ENCODE measurements at places on chromosomes 5 and 9. TPM values are rescaled to one million over a fixed set of nuclear protein-coding genes. Genes with fewer than 3 reads are reported as not detected.

GRCh38 chr5:106640511-106640910 lies 1030.2 kb downstream of the EFNA5 start:
- DNase-seq: no peak

- DNase-seq: peak; percentile 51
Measured at GRCh38 chr5:121949885-121950284, 11.9 kb upstream of the SRFBP1 start.

DNA sequence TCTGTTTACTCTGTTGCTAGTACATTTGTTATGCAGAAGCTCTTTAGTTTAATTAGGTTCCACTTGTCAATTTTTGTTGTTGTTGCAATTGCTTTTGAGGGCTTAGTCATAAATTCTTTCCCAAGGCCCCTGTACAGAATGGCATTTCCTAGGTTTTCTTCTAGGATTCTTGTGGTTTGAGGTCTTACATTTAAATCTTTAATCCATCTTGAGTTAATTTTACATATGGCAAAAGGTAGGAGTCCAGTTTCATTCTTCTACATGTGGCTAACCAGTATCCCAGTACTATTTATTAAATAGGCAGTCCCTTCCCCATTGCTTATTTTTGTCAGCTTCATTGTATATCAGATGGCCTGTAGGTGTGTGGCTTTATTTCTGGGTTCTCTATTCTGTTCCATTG lies 792.4 kb downstream of the PTPRD start:
- DNase-seq: no peak

DNA sequence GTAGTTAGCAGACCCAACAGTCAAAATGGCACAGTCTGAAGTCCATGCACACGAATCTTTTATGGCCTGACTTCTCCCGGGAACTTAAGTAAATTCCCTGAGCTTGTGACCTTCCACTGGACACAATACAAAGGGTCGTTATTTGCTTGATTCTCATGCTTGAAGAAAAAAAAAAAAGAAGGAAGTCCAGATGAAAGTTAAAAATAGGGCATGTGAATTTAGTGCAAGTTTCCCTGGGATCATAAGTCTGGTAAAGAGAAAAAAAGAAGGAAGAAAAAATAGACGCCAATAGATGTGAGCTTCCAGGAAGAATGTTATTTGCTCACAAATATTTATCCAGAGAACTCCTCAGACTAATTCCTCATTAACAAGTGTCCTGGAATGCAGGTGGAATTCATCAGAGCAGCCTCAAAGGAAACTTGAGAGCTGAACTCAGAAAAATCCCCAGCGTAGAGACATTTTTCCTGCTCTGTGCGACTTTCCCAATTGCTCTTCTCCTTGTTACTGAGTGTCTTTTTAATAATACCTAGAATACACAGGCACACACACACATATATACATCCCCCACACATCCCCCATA lies 616.3 kb downstream of the EBF1 start:
- DNase-seq: no peak

GRCh38 chr9:33439731-33440130 lies 7.7 kb downstream of the AQP3 start:
- no peak for DNase-seq

DNA sequence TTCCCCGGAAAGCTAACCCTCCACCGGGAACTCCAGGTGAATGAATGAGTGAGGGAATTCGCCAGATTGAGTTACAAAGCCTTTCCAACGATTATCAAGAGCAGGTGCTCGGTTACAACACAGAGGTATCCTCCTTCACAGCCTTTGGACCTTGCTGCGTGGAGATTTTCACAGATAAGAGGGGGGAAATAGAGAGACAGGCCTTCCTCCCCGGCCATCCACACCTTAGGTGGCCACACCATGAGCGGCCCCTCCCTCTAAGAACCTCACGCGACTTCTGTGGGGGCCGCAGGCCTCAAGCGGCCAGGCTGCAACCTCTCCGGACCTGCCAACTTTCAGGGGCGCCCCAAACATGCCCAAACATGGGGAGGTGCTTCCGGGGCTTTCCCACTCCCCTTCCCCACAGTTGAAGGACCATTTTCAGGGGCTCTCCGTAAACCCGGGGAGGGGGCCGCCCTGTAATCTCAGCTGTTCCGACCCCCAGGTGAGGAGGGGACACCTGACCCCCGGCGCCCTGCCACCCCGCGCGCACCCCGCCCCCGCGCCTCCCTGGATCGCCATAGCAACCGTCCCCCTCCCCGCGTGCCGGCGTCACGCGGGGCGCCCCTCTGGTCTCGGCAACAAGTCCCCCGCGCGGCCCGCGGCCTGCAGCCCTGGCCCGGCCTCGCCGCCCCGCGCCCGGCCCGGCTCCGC lies 603 bp downstream of the DENND1A start:
- DNase-seq: peak; percentile 73

- DNase-seq: no peak
Measured at GRCh38 chr9:21670374-21670773, 132.1 kb upstream of the MTAP start.

- DNase-seq: no peak
Measured at GRCh38 chr5:3060283-3060682, 308.8 kb upstream of the IRX2 start.

DNA sequence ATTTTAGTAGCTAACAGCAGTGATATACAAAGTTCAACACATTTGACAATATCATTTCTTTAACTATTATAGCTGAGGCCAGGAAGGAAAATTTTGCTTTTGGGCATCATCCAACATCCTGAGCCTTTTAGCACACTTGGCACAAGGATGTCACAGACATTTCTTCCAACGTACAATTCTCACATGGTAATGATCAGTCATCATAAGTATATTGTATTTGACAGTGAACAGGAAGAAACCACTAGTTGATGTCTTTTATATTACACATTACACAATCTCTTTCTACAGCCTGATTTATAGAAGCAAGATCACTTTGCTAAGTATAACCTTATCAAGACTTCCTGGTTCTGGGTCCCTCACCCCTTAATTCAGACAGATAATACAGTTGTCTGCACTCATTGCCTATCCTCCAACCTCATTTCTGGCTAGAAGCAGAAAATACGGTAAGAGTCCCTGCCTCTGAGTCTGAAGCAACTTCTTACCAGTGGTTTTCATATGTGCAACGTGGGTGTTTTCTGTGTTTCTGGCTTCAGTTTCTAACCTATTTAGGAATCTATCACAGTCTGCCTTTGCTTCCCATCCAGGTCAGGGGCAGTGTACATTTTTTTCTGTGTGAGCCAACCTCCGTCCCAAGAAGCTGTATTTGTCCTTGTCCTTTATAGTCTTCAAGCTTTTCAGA lies 167.8 kb downstream of the PAM start:
- DNase-seq: no peak

GRCh38 chr9:120630333-120630732 lies 50.4 kb upstream of the CDK5RAP2 start:
- no peak for DNase-seq

DNA sequence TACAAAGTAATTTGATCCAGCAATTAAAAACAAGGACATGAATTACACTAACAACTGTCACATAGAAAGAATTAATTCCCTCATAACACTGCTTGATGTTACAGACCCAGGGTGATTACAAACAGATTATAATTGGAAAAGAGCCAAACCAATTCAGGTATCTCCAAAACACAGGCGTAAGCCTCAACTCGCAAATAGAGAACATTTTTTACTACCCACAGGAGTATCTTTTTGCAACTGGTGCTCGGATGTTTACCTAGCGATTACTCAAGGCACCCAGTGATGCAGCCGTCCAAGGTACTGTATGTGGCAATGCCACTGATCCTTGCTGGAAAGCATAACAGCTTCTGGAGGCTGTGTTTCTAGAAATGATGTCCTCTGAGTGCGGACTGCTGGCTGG lies 386.1 kb upstream of the KIF2A start:
- DNase-seq: no peak

GRCh38 chr9:75996726-75997125 lies 106.3 kb downstream of the PCSK5 start:
- DNase-seq: no peak

GRCh38 chr5:137619191-137619870 lies 116.6 kb downstream of the KLHL3 start:
- DNase-seq: no peak

DNA sequence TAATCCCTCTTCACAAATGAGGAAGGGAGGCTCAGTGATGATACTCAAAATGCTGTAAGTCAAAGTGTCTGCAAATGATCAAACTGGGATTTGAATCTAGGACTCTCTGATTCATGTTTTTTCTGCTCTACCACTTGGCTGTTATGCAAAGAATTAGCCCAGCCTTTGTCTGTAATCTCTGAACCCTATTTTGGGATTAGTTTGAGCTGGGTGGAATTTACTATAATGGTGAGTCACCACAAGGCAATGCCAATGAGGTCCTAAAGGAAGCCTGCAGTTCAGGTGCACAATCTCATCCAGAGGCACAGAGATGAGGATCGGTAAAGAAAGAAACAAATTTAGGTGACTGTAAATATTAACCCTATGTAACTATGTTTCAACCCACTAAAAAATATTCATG lies 29.2 kb downstream of the RFK start:
- no peak for DNase-seq

GRCh38 chr9:78601957-78602565 lies 305.1 kb downstream of the PSAT1 start:
- no peak for DNase-seq

DNA sequence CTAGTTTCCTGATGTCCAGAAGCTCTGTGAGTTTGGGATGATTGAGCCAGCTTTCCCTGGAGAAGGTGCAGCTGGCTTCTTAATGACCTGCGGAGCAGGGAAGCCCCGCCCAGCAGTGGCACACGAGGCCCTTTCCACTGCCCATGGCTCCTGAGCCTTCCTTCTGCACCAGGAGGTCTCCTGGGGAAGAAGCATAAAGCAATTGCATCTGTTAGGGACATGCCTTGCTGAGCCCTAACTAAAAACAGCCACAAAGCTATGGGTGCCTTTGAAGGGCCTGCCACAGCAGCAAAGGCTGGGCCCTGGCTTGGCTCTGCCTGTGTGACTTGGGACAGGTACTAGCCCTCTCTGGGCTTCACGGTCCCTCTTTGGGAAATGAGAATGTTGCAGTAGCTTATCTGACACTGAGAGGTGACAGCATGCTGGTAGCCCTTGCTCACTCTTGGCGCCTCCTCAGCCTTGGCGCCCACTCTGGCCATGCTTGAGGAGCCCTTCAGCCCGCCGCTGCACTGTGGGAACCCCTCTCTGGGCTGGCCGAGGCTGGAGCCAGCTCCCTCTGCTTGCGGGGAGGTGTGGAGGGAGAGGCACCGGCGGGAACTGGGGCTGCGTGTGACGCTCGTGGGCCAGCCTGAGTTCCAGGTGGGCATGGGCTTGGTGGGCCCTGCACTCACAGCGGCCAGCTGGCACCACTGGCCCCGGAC lies 218.4 kb downstream of the FSTL4 start:
- no peak for DNase-seq

- DNase-seq: peak; percentile 12
Measured at GRCh38 chr9:8762479-8763085, 963.0 kb upstream of the DMAC1 start.

DNA sequence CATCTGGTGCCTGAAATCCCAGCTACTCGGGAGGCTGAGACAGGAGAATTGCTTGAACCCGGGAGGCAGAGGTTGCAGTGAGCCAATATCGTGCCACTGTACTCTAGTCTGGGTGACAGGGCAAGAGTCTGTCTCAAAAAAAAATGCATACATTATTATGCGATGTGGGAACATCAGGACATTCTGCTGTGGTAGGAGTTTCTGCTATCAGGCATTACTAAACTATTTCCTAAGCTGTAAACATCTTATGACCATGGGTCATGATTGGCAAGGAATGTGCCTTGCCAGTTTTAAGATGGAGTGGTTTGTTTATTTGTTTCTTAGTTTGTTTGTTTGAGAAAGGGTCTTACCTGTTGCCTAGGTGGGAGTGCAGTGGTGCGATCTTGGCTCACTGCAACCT lies 45.1 kb upstream of the FAM120A start:
- DNase-seq: no peak

DNA sequence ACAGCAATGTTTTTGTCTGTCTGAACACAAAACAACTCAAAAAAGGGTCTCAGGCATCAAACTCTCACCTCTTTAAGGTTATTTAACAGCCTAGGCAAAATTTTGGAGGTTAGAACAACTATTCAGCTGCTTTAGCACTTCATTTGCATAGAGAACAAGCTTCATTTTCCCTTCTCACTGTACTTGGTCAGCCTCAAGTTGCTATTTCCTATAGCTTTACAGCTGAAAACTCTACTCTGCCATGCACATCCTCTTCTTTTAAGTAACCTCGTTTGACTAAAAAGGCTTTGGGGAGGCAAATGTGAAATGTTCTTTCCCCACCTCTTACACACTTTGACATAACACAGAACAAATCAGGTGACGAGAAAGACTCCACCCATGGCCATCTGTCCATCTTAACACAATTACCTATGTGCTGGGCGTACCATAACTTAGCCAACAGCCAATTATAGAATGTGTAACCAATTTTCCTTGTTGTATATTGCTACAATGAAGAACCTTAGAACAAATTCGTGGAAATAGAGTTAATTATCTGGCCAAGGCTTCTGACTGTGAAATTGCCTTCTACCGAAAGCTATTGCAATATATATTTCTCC lies 195.7 kb downstream of the DCP2 start:
- no peak for DNase-seq

- DNase-seq: no peak
Measured at GRCh38 chr9:98081477-98082219, 25.1 kb downstream of the NANS start.

GRCh38 chr5:150058480-150059126 lies 27.8 kb downstream of the CSF1R start:
- peak; percentile 26 for DNase-seq

DNA sequence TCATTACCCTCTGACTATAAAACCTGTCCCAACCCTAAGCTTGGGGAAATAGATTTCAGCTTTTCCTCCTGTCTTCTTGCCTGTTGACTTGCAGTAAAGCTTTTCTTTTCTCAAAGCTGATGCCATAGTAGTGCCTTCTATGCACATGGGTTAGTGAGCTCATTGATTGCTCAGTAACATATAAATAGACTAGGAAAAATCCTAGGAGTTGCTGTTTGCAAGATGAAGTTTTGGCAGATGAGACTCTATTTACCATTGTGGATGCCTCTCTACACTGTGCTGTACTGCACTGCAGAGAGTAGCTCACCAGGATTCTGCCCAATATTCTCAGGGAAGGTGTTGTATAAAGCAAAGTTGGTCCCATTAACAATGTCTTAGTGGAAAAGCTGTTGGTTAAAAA lies 262.7 kb upstream of the CD180 start:
- no peak for DNase-seq

- no peak for DNase-seq
Measured at GRCh38 chr5:39226558-39226957, 7.2 kb upstream of the FYB1 start.

Gene LHX6
- total RNA-seq: 5.2 TPM

Gene ZNF367
- total RNA-seq: 12.3 TPM

Gene HAVCR2
- 0.18 TPM for total RNA-seq

Gene ENDOG
- total RNA-seq: 15.5 TPM

Gene IFNA2
- total RNA-seq: not detected
